H54 (cell line): ENCODE measurements at places on chromosomes 11 and 22.

GRCh38 chr11:118625036-118625690 is 17.7 kb downstream of the PHLDB1 start:
- DNase-seq = no peak

- DNase-seq = no peak
Measured at GRCh38 chr11:99432677-99433076, 411.9 kb downstream of the CNTN5 start.

GRCh38 chr11:33642461-33643166 is 58.0 kb downstream of the C11orf91 start:
- no peak for DNase-seq

GRCh38 chr11:76801225-76801624 is 18.1 kb downstream of the TSKU start:
- DNase-seq = no peak

DNA sequence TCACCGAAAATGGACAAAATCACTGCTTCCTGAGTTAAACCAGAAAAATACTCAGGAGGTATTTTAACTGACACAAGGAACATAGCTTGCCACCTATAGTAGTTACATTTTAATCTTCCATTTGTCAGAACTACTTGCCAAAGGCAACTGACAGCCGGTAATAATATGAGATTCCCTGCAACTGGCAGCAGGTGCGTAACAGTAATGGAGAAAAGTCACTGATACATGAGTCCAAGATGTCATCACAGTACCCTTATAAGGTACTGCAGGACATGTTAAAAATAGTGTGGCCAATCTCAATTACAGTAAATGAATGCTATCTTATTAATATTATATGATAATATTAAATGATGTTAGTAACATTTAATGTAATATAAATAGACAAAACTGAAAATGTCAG is 21.1 kb upstream of the ARHGAP32 start:
- DNase-seq = no peak

GRCh38 chr22:34486381-34486780 is 566.1 kb upstream of the LARGE1 start:
- no peak for DNase-seq

DNA sequence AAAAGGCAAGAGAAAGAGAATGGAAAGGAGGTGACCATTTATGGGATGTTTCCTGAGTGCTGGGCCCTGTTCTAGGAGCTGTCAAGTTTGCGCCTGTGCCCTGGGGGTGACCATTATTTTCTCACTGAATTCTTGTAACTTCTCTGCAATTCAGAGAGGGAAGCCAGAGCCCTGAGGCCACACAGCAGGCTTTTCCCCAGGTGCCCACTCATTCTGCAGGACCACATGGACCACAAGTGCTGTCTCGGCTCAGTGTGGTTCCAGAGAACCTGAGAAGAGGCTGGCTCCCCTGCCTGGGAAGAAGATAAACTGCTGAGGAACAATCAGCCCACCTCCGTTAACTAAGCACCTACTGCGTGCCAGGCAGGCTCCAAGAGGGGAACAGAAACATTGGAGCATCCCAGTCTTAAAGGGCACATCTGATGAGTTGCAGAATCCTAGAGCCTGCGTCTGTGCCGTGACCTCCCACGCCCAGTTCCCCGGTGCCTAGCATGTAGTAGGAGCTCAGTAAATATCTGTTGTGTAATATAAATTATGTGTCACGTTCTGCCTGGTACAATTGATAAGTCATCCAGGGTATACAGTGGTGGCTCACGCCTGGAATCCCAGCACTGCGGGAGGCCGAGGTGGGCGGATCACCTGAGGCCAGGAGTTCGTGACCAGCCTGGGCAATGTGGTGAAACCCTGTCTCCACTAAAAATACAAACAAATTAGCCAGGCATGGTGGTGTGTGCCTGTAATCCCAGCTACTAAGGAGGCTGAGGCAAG is 31.6 kb upstream of the CRYBB3 start:
- no peak for DNase-seq

- DNase-seq = no peak
Measured at GRCh38 chr22:32204040-32204855, 625 bp downstream of the RFPL2 start.

DNA sequence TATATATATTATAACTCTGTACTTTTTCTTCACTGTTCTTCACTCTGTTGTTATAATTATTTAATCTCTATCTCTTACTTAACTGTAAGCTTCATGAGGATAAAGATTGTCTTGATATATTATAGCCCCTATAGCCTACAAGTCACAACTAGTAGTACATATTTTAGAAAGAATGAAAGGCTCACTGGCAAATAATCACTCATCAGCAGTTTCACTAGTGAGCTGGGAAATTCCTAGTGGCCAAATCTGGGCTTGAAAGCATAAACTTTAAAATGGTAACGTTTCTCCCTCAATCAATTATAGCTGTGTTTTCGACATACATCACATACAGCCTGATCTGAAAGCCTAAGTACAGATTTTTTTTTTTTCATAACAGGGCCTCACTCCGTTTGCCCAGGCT is 42.5 kb downstream of the CTSC start:
- DNase-seq = no peak

GRCh38 chr11:36631774-36632173 is 33.7 kb upstream of the RAG2 start:
- DNase-seq = no peak

GRCh38 chr11:48066881-48067800 is 86.8 kb downstream of the PTPRJ start:
- DNase-seq = no peak
